Activated T-cell treated with anti-CD3 and anti-CD28 coated beads, Interleukin-2, amount 50 U/mL, for 48 hours (primary cell): ENCODE measurements at places on chromosomes 7 and 10.

GRCh38 chr7:43658718-43659548 is 70.4 kb downstream of the COA1 start:
- DNase-seq: peak; percentile 72

- no peak for DNase-seq
Observed at GRCh38 chr10:58588673-58589265, 76.1 kb downstream of the BICC1 start.

GRCh38 chr10:7400068-7400715 is 10.6 kb downstream of the SFMBT2 start:
- DNase-seq: no peak

DNA sequence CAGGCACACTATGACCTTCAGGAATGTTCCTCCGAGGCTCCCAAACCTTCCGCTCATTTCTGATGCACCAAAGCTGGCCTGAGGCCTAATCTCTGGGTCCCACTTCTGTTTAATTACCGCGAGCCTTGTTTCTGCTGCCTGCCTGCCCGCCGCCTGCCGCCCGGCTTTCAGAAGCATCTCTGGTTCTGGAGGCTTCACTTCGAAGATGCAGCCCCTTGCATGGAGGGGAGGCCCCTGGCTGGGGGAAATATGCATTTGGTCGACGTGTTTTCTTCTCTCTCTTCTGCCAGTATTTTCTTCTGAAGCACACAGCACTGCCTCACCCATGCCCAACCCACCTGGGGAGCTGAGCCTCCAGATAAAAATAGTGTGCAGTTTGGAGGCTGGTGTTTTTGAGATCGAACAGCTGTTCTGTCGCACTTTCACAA is 166.9 kb downstream of the PAXIP1 start:
- DNase-seq: no peak

GRCh38 chr10:58778966-58779365 is 266.3 kb downstream of the BICC1 start:
- DNase-seq: no peak

DNA sequence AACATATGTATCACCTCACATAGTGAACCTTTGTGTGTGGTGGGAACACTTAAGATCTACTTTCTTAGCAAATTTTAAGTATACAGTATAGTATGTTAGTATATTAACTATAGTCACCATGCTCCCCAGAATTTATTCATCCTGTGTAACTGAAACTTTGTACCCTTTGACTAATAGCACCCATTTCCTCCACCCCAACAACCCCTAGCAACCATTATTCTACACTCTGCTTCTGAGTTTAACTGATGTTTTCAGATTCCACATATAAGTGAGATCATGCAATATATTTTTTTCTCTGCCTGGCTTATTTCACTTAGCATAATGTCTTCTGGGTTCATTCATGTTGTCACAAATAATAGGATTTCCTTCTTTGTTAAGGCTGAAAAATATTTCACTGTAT is 6.9 kb upstream of the VWDE start:
- no peak for DNase-seq

DNA sequence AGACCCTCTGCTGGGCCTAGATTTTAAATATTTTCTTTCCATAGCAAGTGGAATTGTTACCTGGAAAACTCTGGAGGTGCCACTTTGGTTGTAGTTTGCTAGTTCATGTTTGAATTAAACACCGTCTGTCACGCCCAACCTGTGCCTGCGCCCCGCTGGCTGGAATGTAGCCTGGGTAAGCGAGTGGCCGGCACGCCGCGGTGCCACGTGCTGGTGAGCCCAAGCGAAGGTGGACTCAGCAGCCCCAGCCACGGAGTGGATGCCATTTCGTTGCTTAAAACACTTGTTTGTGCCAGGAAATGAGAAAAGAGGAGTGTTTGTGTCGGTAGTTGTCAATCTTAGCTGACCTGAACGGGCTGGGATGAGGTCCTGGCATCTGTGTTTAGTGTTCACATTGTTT is 2.7 kb downstream of the GET4 start:
- no peak for DNase-seq

DNA sequence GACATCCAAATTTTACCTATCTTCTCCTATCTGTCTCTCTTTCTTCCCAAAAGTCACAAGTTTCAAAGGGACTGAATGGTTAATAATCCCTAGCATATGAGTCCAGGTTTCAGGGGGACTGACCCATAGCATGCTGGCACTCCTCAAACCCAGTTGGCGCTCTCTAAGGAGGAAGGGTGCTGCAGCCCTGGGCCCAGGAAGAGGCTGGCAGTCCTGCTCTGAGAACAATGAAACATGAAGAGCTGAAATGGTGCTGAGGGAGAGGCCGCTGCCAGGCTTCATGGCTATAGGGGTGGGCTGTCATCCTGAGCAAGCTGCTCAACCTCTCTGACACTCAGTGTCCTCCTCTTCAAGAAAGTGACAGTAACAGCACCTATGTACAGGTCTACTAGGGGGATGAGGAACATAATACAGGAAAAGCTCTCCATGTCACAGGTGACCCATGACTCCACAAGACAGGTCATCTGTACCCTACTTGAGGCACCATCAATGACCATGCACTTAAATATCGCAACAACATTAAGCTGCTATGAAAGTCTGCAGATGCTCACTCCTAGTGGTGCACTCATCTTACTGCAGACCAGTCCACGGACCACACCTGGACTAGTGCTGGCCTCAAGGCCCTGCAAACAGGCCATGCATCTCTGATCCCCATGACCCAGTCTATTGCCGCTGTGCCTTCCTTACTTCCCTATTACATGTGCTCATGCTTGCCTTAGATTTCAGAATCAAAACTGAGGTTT is 17.0 kb downstream of the COBL start:
- DNase-seq: no peak

DNA sequence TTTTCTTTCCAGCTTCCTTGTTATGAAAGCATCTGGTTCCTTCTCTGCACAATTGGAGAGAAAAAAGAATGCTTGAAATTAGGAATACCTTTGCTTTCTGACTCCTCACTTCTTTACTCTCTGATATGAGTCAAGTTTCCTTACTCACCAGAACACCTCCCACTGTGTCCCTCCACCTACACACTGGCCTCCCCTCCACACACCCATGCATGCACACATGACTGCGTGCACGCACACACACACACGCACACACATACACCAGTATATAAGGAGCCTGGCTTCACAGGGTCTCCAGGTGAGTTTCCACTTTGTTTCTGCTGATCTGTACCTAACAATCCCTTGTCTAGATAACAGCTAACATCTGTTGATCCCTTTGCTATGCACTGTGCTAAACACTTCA is 11.4 kb upstream of the PTER start:
- no peak for DNase-seq

GRCh38 chr7:46011501-46011900 is 90.4 kb upstream of the IGFBP3 start:
- no peak for DNase-seq

DNA sequence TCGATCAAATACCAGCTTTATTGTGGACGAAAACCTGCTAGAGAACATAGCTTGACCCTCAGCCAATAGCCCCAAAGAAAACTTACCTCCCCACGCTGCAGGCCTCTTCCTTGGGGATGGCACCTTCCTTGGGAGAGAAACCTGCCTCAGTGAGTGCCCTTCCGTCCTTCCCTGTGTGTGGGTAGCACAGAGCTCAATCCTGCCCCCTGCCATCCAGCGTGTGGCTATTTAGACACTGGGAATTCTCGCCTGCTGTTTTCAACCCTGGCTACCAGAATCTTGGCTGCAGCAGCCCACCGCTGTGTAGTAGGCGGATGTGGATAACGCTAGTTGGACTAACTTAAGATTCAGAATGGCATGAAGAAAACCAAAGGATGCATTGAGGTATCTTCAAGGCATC is 238.2 kb downstream of the TEX36 start:
- DNase-seq: no peak

DNA sequence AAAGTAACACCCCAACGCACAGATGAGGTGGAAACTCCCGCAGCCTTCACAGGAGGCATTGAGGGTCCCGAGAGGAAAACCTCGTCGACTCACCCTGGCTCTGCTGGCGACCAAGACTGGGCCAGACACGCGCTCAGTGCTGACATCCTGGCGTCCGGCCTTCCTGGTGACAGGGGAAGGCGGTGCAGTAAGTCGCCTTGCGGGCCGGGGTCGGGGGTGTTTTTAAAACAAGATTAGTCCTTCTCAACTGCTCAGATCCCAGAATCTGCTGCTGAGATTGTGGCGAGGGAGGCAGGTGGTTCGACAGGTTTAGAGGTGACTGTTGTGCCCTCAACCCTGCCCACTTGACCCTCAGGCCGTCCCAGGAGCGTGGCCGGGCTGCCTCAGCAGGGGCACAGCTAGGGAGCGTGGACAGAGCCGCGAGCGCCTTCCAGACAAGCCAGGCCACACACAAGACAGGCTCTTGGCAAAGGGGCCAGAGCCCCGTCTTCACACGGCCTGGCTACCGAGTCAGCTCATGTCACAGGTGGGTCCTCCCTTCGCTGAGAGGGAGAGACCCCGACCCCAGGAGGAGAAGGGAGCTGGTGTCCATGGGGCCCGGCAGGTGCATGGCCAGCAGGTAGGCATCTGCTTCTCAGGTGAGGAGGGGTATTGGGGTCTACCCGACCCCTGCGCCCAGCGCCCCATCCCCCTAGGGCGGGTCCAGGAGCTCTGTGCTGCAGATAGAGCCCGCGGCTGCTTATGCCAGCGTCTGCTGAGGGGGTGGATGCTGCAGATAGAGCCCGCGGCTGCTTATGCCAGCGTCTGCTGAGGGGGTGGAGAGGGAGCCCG is 81.6 kb downstream of the DNAJB6 start:
- no peak for DNase-seq

GRCh38 chr7:20560325-20561180 is 54.9 kb upstream of the ABCB5 start:
- DNase-seq: no peak

- no peak for DNase-seq
Observed at GRCh38 chr10:37960591-37961137, 15.8 kb downstream of the ZNF25 start.

DNA sequence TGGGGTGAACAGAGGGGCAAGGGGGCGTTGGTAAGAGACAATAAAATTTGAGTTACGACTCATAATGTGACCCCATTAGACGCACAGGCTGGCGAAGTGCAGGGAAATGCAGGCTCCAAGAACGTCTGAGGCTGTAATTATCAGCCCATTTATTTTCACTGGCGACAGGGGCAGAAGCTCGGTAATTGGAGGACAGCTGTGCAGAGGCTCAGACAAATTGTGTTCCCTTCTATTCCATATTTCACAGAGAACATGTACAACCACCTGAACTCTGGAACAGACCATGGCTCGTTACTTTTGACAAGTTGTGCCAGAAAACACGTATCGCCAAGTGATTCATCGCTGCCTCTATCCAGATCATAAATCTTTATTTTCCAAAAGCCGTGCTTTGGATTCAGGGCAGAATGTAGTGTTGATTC is 137.3 kb upstream of the FRMD4A start:
- no peak for DNase-seq

- DNase-seq: no peak
Observed at GRCh38 chr7:159172400-159172799, 27.7 kb upstream of the VIPR2 start.

DNA sequence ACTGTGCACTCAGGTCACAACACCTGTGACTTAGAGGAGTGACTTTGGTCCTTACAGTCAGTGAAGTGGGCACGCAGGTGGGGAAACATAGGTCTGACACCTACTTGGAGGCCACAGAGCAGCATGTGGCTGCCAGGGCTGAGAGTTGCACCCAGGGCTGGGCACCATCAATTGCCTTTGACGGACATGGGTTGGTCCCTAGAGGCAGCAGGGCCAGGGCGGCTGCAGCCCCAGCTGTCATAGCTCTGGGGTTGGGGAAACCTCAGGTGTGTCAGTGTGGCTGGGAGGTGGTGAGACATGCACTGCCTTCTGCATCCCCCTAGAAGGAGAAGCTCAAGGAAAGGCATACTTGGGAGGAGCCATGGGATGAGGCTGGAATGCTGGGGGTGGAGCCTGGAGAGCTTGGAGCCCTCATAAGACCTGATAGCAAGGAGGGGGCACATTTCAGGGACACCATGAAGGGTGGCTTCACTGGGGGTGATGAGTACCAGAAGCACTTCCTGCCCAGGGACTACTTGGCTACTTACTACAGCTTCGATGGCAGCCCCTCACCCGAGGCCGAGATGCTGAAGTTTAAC is at the start of gene INMT:
Gene INMT (plus strand): TSS at position 440 of the 578 bp plus-strand sequence. CDS start 16 bp downstream, at position 456.
- no peak for DNase-seq

GRCh38 chr7:2715341-2716231 is 27.6 kb downstream of the AMZ1 start:
- DNase-seq: peak; percentile 63

DNA sequence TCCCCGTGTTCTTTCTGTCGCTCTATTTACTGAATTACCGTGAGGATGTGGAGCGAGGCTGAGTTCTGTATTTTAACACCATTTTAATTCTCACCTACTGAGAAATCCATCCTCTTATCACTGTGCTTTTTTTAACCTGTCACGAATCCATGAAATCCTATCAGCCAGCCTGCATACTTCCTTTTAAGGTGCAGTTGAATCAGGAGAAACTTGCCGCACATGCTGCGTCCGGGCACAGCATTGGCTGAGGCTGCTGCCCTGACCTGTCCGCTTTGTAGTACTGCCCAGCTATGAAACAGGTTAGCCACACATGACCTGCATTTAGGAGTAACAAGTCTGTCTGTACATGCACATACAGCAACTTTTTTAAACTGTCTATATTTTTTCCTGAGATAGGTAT is 82.5 kb downstream of the EGFR start:
- no peak for DNase-seq

GRCh38 chr10:95552679-95553342 is 8.4 kb downstream of the SORBS1 start:
- no peak for DNase-seq

DNA sequence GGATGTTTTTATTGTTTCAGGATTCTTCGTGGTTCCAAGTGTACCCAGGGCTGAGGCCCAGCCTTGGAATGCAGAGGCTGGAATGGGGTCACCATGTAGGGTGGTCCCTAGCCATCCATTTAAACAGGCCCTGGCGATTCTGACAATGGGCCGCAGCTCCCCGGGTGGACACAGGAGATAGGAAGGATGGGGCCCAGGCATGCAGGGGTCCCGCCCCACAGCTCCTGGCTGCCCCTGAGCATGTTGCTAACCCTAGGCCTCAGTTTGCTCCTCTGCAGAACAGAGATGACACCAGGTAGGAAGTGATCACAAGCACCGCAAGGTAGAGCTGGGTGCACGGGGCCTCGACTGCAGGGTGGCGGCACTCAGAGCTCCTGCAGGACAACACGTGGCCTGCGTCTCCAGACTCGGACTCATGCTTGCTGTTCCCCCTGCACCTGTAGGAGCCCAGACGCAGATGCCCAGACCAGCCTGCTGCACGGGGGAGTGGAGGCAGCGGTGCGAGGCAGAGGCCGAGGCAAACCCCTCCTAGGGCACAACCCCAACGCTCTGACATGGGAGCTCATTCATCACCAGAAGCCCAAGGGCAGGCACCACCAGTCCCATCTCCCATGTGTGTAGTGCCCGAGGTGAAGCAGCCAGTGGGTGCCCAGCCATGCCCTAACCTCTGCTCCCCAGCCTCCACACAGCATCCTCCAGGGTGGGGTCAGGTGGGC is 25.5 kb downstream of the VIPR2 start:
- DNase-seq: no peak

DNA sequence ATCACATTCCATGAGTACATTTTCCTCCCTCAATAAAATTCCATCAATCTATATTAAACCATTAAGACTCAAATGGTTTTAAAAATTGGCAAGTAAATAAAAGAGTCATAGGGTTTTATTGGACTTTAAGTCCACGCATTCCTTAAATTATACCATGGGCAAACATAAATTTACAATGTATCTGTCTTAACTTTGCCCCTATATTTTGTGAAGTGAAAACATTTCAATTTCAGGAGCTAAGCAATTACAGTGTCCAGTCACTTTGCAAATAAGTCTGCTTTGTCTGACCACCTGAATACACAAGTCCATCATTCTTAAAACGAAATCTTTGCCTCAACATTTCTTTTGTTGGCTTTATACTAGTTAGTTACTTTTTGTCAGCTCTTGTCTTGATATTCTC is 197.5 kb upstream of the SEMA3D start:
- no peak for DNase-seq
